ENCODE measurements at places on chromosomes 1 and 21.

- no peak for DNase-seq
Measured at GRCh38 chr1:32774950-32775634, 42.1 kb downstream of the YARS1 start.

- no peak for DNase-seq
Measured at GRCh38 chr1:29687166-29687565, 450.8 kb downstream of the PTPRU start.

DNA sequence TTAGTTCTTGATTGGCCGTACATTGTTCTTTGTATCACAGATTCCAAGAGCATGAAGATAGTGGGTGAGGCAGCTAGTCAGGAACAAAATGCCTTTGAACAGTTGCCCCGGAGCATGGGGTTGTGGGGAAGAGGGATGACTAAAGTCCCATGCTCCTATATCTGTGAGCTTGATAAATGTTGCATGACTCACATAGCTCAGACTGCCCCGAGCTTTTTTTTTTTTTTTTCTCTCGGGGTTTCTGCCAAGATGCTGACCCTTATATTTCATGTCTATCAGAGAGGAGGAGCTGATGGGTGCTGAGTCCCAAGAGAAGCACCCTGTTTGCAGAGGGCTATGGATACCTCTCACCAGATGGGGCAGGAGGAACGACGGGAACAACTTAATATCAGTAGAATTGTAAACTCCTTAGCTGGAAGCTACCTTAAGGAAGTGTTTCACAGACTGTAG, 40.6 kb downstream of the SRRM1 start:
- no peak for DNase-seq

DNA sequence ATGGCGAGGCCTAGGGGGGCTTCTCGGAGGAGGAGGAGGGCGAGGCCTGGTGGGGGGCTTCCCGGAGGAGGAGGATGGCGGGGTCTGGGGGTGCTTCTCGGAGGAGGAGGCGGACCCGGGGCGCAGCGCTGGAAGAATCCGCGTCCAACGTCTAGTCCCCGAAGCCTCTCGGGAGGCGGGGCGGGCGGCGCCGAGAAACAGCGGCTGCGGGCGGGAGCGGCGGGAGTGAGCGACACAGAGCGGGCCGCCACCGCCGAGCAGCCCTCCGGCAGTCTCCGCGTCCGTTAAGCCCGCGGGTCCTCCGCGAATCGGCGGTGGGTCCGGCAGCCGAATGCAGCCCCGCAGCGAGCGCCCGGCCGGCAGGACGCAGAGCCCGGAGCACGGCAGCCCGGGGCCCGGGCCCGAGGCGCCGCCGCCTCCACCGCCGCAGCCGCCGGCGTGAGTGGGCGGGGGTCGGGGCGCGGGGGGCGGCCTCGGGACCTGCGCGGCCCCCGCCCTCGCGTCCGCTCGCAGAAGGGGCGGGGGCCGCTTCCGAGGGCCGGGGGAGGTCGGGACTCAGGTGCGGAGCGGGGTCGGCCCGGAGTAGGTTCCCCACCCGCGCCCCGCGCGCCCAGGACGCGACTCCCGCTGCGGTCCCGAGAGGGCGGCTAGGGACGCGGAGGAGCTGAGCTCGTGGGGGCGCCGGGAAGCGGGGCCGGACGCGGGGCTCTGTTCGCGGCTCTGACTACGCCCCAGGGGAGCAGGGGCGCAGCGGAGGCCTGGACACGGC, at the start of gene KLHL17:
TSS of gene KLHL17 (plus strand) at position 222 of the 769 bp plus-strand sequence. CDS start at position 332, 110 bp downstream.
- DNase-seq = peak; percentile 47

DNA sequence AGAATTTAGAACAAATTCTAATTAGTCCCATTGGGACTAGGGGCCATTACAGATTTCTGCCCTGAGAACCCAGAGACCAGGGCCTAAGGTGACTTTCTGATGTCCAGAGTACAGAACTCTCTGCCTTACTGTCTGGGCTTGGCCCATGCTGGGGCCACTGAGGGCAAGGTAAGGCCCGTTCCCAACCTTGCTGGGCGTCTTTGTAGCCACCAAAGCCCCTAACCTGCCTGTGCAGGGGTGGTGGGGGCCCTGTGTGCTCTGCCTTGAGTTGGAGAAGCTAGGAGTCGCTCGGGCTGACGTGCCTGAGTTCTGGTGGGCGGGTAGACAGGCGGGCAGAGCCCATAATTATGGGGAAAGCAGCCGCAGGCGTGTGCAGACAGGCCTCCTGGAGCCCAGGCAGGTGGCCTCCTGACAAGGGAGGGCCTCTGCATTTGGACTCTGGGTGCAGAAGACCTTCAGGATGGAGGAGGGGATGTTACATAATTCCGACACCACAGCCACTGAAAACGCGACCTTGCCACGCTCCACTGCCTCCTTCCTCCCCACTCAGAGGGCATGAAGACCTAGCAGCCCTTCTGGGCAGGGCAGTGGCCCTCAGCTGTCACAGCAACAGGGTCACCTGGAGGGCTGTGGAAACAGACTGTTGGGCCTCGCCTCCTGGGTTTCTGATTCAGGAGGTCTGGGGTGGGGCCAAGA, 239.9 kb upstream of the TMEM51 start:
- DNase-seq = no peak

DNA sequence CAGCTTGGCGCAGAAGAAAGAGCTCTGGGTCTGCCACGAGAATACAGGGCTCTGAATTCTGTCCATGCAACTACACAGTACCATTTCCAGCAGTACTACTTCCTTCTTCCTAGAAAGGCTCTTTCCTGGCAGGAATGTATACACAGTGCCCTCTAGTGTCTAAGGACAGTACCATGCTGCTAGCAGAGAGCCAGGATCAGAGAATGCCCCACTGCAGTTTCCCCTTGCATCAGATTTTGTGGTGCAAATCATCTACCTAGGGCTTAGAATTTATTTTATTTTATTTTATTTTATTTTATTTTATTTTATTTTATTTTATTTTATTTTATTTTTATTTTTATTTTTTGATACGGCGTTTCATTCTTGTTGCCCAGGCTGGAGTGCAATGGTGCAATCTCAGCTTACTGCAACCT, 50.8 kb downstream of the PAX7 start:
- DNase-seq = no peak

- no peak for DNase-seq
Measured at GRCh38 chr1:234707641-234708040, 97.7 kb upstream of the IRF2BP2 start.

DNA sequence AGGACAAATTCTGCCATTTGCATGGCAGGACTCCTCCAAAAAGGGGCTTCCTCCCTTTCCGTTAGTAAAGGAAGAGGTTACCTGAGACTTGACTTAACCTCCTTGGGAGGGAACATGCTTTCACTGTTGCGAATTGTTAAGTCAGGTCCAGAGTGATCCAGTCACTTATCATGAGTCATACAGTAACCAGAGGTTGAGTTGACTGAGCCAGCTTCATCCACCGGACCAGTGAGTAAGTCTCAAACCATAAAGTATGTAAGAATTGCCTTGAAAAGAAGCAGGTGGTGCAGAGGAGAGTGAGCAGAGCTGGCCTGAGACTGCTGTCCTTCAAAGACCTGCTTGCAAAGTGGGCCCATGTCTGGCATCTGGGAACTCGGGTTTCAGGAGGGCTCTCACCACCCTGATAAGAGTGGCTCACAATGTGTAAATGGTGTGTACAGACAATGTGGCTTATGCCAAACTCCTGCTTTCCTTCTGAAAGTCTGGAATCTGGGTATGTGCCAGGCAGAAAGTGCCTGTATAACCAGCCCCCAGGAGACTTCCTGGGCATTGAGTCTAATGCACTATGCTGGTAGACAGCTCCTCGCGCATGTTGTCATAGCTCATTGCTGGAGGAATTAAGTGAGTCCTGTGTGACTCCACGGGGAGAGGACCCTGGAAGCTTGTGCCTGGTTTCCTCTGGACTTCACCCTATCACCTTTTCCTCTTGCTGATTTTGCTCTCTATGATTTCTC, 84.3 kb upstream of the KLHDC7A start:
- no peak for DNase-seq

DNA sequence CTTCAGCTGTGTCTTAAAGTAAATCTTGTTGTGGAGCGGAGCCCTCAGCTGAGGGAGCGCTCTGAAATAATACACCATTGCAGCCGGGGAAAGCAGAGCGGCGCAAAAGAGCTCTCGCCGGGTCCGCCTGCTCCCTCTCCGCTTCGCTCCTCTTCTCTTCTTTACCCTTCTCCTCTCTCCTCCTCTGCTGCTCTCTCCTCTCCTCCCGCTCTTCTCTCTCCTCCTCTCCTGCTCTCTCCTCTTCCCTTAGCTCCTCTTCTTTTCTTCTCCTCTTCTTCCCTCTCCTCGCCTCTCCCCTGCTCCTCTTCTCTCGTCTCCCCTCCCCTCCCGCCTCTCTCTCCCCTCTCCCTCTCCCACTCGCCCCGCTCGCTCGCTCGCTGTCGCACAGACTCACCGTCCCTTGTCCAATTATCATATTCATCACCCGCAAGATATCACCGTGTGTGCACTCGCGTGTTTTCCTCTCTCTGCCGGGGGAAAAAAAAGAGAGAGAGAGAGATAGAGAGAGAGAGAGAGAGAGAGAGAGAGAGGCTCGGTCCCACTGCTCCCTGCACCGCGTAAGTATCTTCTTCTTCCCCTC, at the start of gene PROX1:
TSS of gene PROX1 (plus strand) at position 47 of the 580 bp plus-strand sequence. CDS start 8,563 bp downstream, outside the sequence.
- DNase-seq = no peak

DNA sequence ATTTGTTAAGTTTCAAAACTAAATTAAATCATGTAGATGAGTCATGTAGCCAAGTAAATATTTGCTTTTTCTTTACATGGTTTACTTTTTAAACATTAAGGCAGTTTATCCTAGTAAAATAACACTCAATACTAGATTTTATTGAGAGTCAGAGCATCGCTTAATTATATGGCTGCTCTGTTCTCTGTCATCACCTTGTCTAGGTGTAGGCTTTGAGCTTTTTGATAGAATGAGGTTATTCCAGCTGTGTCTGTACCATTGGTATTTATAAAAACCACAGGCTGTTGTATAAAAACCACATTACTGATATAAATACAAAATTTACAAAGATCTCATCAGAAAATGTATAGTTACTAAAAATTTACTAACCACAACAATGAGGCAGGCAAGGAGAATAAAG, 42.5 kb upstream of the GPR52 start:
- DNase-seq = no peak

DNA sequence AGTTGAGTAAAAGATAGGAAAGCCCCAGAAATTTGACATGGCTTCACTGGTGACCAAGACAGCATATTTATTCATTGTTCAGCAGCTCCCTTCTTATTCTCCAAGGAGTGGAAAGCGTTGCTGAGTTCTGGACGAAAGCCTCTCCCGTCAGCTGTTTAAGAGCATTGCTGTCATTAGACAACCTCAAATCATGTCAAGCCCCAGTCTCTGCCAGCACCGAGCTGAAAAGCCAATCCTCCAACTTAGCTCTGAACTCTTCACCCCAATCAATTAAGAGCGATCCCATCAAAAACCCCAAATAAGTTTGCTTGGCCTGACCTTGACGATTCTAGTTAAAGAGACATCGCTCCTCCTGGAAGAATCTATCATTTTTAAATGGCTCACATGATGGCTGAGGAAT, 110.8 kb downstream of the PLPP3 start:
- no peak for DNase-seq

DNA sequence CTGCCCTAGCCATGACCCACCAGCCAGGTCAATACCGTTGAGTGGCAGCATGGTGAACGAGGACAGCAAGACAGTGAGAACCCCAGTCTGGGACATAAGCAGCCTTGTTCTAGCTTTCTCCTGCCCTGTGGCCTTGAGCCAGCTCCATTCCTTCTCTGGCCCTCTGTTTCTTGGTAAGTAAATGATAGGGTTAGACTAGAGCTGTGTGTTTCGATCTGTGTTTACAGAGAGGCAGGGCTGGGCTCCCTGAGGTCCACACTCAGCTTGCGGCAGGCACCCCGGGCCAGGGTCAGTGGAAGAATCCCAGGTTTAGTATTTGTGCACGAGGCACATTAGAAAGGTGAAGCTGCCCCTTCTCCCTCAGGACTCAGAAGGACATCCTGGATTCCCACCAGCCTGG, 27.3 kb downstream of the FOXO6 start:
- DNase-seq = no peak

GRCh38 chr1:64550510-64550909, 80.6 kb downstream of the CACHD1 start:
- DNase-seq = no peak

- no peak for DNase-seq
Measured at GRCh38 chr1:207698822-207699483, 52.9 kb upstream of the CD46 start.

DNA sequence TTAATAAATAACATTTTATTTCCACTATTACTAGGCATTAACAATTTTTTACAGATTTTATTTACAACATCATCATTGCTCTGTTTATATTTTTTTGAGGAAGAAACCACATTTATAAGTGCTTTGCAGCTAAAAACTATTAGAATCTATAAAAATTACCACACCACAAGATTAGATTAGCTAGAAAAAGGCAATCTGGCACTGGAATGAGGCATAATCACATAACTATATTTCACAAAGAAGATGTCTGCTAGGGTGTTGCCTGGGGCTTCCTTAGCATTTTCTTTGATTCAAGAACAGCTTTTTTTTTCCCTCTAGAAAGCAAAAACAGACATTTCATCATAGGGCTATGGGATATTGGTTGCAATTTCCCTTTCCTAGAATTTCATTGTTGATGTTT, 2169.2 kb downstream of the MRPL39 start:
- no peak for DNase-seq

DNA sequence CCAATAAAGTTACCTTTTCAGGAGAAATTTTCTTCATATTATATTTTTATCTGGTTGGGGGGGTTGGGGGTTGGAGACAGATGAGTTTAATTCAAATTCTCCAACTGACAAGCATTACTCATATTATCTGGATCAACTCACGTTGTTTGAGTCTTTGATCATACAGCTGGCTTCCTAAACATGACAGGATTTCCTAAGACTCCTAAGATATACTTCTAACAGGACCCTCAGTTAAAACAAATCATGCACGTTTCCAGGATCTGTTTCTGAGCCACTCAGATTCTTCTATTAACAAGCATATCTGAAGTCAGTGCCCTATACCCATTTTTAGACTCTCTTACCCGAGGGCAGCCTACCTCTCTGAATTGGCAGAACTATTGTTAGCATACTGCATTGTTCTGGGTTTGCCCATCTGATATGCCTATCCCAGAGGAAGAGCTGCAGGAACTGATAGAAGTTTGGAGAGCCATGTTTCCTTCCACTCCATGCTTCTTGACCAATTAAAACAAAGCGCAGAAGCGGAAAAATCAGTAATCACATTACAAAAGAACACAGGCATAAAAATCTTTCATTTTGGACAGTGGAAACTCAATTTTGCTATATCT, 653.9 kb downstream of the LTN1 start:
- no peak for DNase-seq

GRCh38 chr1:209341146-209341545, 242.4 kb upstream of the CAMK1G start:
- no peak for DNase-seq

- DNase-seq = no peak
Measured at GRCh38 chr1:155504207-155504606, 58.4 kb downstream of the ASH1L start.

DNA sequence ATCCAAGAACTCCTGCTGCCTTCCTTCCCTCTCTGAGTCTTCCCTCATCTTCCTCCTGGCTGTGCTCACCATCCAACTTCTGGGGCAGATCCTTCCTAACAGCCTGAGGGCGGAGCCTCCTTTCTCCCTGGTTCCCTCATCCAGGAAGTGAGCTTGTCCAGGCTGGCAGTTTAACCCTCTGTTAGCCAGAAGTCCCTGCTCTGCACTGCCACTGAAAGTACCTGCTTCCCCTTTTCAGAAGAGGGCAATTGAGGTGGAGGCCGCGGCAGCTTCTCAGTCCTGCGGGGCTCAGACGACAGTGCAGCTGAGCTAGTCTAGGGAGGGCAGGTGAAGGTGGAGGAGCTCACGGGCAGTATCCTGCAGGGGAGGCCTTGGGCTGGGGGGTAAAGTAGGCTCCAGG, 149.1 kb downstream of the FCRL5 start:
- no peak for DNase-seq

- no peak for DNase-seq
Measured at GRCh38 chr1:116179419-116179818, 68.2 kb downstream of the MAB21L3 start.

- DNase-seq = no peak
Measured at GRCh38 chr1:214316593-214316992, 35.6 kb downstream of the SMYD2 start.
